B cell (primary cell): ENCODE measurements at places on chromosomes 4 and X. TPM values are rescaled to one million over a fixed set of nuclear protein-coding genes. Genes with fewer than 3 reads are reported as not detected.

INTU gene
- not detected in 2 replicates for polyA plus RNA-seq

DNA sequence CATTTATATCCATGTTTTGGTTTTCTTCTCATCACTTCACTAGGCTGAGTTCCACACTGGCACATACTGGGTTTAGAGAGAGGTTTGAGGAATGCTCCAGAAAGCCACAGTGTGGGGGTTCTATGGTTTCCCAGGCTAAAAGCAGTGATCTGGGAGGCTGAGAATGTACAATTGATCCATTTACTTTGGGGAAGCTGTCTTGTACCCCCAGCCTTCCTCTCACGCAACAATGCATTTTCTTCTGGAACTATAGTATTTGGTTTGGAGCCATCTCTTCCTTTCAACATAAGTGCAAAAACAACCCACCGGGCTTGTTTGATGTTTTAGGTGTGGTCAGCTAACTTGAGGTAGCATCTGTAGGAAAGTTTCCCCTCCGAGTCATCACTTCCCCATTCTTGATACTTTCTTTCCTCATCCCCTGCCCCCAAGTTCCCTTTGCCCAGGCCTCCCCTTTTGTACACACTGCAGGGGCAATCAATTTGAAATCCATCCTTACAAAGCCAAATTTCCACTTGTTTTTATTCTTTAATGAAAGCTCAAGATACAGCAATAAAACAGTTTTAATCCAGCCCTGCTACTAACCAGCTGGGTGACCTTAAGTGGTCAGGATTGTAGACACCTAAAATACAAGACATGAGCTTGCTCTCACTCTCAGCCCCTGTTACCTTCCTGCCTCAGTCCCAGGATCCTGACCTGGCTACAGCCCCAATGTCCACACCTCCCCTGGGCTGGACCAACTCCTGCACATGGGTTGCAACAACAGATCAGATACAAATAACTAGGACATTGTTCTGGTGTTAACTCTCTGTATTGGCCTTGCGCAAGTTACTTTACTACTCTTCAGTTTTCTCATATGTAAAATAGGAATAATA is 109.2 kb downstream of the FHDC1 start:
- peak; percentile 76 for DNase-seq

- no peak for DNase-seq
Measured at GRCh38 chrX:17185431-17185830, 189.6 kb upstream of the NHS start.

DNA sequence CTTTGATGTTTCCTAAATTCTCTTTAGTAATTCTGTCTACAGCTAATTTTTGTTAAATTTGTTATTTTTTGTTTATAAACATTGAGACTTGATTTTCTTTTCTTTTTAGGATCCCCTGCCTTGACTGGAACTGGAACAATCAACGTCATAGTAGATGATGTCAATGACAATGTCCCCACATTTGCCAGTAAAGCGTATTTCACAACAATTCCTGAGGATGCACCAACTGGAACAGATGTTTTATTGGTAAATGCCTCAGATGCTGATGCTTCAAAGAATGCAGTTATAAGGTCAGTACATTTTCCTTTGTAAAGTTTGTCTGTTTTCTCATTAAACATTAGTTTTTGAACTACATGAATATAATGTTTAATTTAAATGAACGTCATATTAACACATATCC is 119.4 kb downstream of the FAT4 start:
- DNase-seq: no peak

- no peak for DNase-seq
Measured at GRCh38 chr4:8336412-8337075, 67.0 kb downstream of the HTRA3 start.

GRPEL1 gene
- polyA plus RNA-seq: 15.0 and 16.3 TPM in 2 replicates

GRCh38 chrX:152915541-152916241 is 17.8 kb downstream of the ZNF185 start:
- DNase-seq: peak; percentile 60

- peak; percentile 2 for DNase-seq
Measured at GRCh38 chrX:86133761-86134160, 14.5 kb upstream of the DACH2 start.

GRCh38 chr4:85426366-85426765 is 48.6 kb upstream of the ARHGAP24 start:
- no peak for DNase-seq

GRCh38 chrX:134184936-134185335 is 52.0 kb upstream of the CCDC160 start:
- no peak for DNase-seq

DNA sequence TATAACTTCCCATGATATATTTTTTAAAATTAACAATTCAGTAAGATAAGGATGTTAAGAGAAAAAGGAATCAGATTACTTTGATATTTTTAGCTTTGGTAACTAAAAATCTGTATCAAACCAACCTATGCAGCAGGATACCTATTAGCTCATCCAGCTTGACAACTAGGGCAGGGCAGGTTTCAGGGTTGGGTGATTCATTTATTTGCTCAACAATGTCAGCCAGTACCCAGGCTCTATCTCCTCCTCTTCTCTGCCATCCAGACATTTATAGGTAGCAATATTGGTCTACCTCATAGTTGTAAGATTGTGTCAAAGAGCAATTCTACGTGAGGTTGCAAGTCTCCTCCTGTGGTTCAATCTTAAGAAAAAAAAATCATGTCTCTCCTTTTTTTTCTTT is 421.9 kb downstream of the ANKRD50 start:
- no peak for DNase-seq

DNA sequence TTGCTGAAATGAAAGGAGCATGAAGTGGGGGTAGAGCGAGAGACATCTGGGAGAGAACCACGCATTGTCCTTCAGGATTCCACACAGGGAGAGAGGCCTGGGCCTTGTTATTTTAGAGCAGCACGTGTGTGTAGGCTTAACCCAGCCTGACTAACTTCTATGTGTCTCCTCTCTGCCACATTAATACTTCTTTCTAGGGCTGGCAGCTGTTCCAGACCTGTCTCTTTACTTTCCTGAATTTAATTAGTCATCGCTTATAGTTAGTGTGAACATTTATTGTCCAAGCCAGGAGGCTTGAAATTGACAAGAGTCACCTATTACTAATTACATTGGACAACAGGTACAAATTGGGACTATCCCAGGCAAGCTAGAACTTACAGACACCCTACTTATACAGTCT is 51.3 kb downstream of the SMAD1 start:
- DNase-seq: no peak

C4orf36 gene
- 0.24 and 0.36 TPM in 2 replicates for polyA plus RNA-seq

BCORL1 gene
- polyA plus RNA-seq: 1.8 and 1.9 TPM in 2 replicates

CABS1 gene
- polyA plus RNA-seq: not detected in 2 replicates

GRCh38 chrX:33434256-33435092 is 223.1 kb upstream of the DMD start:
- DNase-seq: peak; percentile 23

FAT4 gene
- polyA plus RNA-seq: not detected in 2 replicates

GRCh38 chr4:184097241-184097605 is 120.5 kb downstream of the ENPP6 start:
- no peak for DNase-seq

GRCh38 chr4:148790691-148791090 is 348.5 kb upstream of the NR3C2 start:
- no peak for DNase-seq

- DNase-seq: peak; percentile 17
Measured at GRCh38 chr4:39525822-39526690, 1.2 kb downstream of the UGDH start.

DNA sequence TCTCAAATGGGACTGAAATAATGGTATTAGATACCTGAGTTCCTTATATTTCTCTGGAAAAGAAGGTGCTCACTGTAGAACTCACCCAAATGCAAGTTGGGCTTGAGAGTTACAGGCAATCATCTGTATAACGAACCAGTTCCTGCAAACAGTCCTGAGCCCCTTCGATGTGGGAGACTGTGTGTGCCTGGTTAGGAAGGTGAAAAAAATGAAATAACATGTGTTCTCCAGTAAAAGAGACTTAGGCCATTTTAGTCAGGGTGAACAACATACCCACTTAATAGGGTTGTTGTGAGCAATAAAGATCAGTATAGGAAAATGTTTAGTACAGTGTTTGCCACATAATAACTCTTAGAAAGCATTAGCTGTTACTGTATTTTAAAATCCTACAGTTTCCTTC is 23.4 kb downstream of the STIM2 start:
- peak; percentile 50 for DNase-seq

- DNase-seq: no peak
Measured at GRCh38 chrX:32496671-32497070, 714.7 kb downstream of the DMD start.

BLTP1 gene
- 24.5 and 30.0 TPM in 2 replicates for polyA plus RNA-seq

ARHGAP6 gene
- 0.61 and 1.6 TPM in 2 replicates for polyA plus RNA-seq

DNA sequence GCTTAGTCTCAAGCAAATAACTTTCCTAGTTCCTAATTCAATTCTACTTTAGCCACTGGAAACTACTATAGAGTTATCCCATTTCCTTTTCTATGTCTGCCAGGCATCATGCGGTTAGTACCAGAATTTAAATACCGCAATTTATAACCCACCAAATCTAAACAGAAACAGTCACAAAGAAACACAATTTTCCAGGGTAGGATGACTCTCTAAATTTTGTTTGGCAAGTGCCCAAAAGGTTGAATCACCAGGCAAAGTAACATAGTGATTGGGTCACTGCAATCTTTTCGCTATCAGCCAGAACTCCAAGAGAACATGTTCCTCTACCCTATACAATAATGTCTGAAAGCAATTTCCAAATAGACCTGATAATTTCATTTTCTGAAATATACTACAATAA is 240.2 kb upstream of the GRIA3 start:
- no peak for DNase-seq

SLC7A11 gene
- 0.01 and 0.13 TPM in 2 replicates for polyA plus RNA-seq
